ENCODE measurements at places on chromosomes 6 and 20.

DNA sequence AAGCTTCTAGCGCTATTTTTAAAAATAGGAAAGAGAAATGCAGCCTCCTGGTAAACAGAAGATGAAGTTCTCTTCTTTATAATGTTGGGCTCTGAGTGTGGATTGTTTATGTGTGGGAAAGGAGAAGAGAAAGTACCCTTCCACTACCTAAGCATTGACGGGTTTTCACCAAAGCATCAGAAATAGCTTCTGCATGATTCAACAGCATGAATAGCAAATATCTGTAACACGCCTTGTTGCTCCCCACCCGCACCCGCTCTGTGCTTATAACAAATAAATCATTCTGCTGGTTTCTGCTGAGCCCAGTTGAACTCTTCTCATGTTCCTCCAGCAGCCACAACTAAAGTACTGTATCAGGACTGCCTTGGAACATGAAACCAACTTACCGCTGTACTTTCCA is 20.7 kb downstream of the TXLNB start:
- no peak for DNase-seq

- no peak for DNase-seq
Observed at GRCh38 chr6:86712039-86712438, 225.3 kb upstream of the HTR1E start.

- DNase-seq: no peak
Observed at GRCh38 chr6:34090935-34091334, 55.0 kb downstream of the GRM4 start.

GRCh38 chr20:856361-856775 is 22.9 kb downstream of the FAM110A start:
- DNase-seq: no peak

GRCh38 chr20:54004445-54004844 is 65.9 kb downstream of the BCAS1 start:
- no peak for DNase-seq

DNA sequence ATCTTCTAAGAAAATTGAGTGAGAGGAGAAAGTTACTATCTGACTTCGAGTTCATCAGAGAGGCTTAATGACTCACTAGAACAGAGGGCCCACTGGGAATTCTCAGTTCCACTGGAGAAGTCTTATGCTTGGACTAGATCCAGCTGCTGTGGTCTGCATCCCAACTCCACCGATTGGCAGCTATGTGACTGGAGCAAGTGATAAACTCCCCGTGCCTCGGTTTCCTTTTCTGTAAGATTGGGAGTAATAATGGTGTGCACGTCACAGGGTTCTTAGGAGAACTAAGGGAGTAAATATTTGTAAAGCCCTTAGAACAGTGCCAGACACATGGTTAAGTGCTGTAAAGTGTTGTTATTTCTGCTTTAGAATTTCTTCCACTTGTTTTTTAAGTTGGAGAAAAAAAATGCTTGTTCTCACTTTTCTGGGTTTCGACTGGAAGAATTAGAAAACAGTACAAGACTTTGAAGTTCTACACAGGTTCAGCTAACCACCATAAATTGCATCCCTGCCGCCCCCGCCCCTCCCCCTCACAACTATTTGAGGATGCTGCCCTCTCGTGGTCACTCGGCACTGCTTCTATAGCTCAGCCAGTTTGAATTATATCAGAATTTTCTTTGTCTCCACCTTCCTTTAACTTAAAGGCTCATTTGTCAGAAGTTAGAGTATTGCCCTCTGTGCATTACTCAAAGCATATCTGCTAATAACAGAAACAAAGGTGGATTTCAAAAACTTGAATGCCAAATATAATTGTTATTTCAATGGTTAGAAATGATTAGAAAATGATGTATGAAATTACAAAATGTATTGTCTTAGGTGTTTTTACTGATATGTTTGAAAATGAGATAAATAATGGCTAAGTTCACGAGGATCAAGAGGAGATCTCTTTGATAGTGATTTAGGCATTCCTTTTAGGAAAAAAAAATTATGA is 95.0 kb upstream of the IFNGR1 start:
- DNase-seq: peak; percentile 49

- DNase-seq: no peak
Observed at GRCh38 chr6:56958481-56958880, 3.6 kb downstream of the BEND6 start.

GRCh38 chr20:24991897-24992486 is 559 bp downstream of the APMAP start:
- DNase-seq: no peak

- no peak for DNase-seq
Observed at GRCh38 chr6:100057941-100058340, 63.9 kb upstream of the MCHR2 start.

DNA sequence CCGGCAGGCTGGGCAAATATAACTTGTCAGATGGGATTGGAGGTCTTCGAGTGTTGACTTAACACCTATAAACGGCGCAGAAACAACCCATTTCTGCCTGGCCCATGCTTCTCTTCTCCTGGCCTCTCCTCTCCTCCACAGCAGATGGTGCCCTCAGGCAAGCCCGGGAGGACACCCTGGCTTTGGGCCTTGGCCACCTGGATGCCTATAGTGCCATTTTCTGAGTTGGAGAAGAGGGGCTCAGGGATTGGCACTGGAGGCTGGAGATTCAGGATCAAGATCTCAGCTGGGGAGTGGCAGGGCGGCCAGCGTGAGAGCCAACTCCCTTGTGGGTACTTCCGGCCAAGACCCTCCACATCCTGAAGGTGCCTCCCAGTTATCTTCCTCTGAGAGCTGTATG is 211.9 kb upstream of the PMEPA1 start:
- DNase-seq: no peak

DNA sequence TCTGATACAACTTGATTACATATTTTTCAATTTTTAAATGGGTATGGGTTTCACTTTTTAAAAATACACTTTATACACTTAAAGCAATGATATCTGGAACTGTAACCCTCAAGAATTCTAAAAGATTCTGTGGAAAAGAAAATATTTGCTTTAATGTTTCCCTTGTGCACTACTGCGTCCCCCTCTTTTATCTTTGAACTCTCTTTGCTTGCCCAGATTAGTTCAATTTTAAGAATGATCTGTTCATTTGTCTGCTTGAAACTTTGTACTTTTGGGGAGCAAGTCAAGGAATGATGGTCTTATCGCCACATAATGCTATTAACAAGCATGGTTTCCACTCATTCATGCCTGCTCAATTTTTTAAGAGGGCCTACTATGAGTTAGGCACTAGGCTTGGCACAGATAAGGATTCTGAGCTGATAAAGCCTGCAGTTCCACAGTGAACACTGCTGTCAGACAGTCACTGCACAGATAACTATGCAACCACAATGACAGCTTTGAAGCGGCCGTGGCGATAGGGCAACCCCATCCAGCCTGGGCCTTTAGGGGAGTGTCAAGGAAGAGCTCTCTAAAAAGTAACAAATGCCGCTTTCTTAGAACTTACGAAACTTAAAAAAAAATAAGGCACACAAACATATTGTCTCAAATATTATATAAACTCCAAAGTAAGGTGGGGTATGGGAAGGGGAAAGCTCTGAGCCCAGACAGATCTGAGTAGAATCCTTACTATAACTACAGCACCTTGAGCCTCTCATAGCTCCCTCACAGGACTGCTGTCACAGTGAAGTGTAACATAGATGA is 29.7 kb downstream of the FYN start:
- peak; percentile 40 for DNase-seq

- no peak for DNase-seq
Observed at GRCh38 chr6:84815896-84816735, 51.7 kb upstream of the TBX18 start.

DNA sequence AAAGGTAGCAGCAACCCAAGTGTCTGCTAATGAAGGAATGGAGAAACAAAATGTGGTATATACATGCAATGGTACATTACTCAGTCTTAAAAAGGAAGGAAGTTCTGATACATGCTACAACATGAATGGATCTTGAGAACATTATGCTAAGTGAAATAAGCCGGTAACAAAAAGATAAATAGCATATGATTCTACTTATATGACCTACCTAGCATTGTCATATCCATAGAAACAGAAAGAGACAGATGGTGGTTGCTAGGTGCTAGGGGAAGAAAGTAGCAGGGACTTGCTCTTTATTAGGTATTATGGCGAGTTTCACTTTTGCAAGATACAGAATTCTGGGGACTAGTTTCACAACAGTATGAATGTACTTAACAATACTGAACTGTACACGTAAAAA is 46.6 kb downstream of the UBR2 start:
- DNase-seq: no peak

GRCh38 chr6:8043221-8043620 is 21.0 kb downstream of the BLOC1S5 start:
- no peak for DNase-seq

GRCh38 chr6:119112812-119113530 is 34.5 kb upstream of the FAM184A start:
- no peak for DNase-seq

- DNase-seq: no peak
Observed at GRCh38 chr20:32681175-32682084, 7.7 kb upstream of the C20orf203 start.

GRCh38 chr6:127737768-127738167 is 160.8 kb downstream of the C6orf58 start:
- no peak for DNase-seq

GRCh38 chr20:9808166-9808565 is 30.7 kb downstream of the PAK5 start:
- no peak for DNase-seq

- no peak for DNase-seq
Observed at GRCh38 chr20:59525500-59526241, 78.7 kb upstream of the PHACTR3 start.

- DNase-seq: no peak
Observed at GRCh38 chr6:147441751-147442150, 66.7 kb upstream of the SAMD5 start.

GRCh38 chr20:48957533-48957932 is 36.0 kb downstream of the ARFGEF2 start:
- DNase-seq: no peak

Measured in activated T-helper 1 cell treated with anti-CD3 and anti-CD28 coated beads, Interleukin-2, amount 50 U/mL, for 16 hours (primary cell).